ENCODE measurements at places on chromosomes 6 and 20.

DNA sequence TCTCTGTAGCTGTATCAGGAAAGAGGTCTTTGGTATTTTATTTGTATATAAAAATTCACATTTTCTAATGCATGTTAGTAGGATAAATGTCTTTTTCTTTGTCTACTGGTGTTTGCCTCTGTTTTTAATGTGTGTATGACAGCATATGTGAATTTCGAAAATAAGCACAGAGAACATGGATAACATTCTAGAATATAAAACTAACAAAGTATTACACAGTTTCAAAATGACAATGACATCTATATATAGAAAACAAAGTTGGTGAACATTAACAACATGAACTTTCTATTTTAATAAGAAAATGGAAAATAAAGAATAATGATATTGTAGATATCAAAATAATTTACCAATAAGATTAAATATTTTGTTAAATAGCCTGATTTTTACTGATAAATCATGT is 608.0 kb downstream of the COL12A1 start:
- no peak for DNase-seq

GRCh38 chr20:11958855-11959254 is 41.2 kb downstream of the BTBD3 start:
- DNase-seq: no peak

DNA sequence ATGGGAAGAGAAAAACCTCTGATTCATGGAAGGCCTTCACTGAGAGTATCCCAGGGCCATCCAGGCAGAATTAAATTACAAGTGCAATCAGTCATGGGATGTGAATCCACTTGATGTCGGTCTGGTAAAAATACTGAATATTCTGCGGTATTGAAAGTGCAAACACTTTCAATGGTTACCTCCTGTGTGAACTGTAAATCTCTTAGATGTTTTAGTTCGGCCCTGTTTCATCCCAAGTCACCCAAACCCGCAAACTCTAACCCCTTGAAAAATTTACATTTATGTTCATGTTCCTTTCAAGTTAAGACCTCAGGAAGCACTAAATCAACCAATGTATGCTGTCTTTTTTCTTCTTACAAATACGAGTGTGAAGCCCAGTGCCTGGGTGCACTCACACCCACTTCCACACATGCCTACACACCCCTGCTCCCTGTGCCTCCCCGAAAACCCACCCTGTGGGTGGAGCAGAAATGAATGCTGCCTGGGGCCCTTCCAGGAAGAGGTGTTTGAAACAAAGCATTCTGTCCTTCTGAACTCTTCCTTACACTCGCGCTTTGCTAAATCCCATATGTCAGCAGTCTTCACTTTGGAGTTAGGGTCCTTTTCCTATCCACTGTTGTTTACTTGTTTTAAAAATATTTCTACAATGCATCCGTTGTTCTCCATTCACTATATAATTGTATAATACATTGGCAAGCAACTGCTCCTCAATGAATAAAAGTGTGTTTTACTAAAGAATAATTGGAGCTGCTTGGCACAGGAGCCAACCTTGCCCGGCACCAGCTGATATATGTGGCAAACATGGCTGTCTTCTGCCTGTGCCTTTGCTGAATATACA is 62.7 kb downstream of the FYN start:
- no peak for DNase-seq

DNA sequence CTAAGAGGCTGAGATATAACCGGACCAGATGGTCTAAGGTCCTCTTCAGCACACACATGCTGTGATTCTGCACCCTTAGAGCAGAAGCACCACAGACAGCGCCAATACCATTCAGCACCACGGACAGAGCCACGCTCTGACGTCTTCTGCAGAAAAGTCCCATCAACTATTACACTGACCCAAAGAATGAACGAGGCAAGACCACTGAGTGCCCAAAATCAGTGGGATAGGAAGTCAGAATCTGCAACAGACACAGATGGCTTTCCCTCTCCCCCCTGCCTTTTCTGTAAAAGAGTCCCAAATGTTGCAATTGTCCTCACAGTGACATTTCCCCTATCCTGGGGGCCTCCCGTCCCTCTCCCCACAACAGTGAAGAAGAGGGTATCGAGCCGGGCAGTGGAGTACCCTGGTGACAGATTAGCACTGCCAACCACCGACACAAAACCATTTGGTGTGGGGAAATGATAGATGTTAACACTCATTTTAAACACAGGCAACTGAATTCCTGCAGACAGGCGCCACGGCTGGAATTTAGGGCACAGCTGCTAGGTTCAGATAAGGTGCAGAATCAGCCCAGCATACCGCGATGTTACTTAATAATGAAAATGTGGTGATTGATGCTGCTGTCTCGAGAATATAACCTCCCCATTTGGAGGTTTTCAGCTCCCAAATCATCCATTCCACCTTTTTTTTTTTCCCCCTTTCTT is 66.6 kb upstream of the CTNNBL1 start:
- DNase-seq: no peak

DNA sequence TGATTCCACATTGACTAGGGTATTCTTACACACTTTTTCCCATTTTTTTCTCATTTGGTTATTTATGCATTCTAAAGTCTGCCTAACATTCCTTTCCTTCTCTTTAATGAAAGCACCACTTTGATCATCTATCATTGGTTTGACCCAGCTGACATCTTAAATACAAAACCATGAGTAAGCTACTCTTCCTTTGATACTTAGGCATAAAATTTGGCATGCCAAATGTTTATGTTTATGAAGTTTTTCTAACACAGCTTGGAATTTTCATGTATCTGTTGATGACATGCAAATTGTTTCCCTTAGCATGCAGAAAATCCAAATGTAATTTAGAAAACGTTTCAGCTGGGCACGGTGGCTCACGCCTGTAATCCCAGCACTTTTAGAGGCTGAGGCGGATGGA is 534.9 kb downstream of the QKI start:
- DNase-seq: peak; percentile 34

- no peak for DNase-seq
Measured at GRCh38 chr6:11368760-11369159, 136.3 kb upstream of the NEDD9 start.

DNA sequence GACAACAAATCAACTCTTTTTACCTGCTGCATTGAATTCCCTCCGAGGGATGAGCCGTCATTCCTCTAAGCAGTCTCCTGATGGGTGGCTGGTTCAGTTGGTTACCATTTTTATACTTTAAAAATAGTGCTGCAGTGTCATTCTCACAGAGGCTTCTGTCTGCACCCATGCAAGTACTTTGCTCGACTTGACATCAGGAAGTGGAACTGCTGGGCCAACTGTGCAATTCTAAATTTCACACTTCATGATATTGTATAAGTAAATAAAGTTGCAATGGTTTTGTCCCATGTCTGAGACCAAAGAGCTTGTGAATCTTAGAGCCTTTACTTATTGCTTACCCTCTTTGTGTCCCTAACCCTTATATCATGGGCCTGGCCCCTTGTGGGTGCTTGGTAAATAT is 2.5 kb downstream of the BTN3A1 start:
- no peak for DNase-seq

DNA sequence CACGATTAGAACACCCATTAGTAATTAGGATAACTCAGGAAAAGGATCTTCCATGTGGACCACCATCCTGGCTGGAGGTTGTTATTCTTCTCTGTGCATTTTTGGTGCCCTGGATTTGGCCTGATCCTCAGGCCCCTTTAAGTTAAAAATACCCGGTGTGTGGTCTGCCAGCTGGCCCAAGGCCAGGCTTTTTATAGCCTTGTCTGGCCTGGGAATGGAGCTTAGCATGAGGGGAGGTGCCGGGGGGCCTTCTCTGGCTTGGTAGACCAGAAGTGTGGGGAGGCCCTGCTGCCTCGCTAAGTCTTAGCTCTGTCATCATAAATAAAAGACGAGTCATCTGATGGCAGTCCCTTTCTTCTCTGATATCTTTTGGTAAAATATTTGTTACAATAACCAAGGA is 71.4 kb downstream of the ARID1B start:
- DNase-seq: no peak

DNA sequence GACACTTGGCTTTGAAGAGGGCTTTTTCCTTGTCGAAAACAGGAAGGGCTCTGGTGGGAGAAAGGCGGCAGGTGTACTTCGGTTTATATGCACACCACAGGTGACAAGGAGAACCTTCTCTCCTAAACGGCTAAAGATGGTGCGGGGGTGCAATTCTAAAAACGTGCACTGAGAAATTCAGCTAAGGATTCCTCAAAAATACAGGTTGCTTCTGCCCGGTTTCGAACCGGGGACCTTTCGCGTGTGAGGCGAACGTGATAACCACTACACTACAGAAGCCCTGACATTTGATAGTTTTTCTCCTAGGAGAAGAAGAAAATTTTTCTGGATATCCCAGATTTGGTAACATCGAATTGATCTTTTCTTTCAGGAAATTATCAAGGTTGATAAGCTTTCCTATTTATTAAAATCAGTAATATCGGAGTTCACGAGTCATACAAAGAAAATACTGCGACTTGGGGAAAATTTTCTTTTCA is 32.0 kb downstream of the POM121L2 start:
- DNase-seq: no peak

GRCh38 chr20:13068336-13068735 is 59.6 kb downstream of the SPTLC3 start:
- DNase-seq: no peak

- peak; percentile 64 for DNase-seq
Measured at GRCh38 chr6:118750143-118750542, 98.8 kb upstream of the CEP85L start.

GRCh38 chr20:57756921-57757320 is 47.1 kb upstream of the PMEPA1 start:
- no peak for DNase-seq

- peak; percentile 82 for DNase-seq
Measured at GRCh38 chr20:40955326-40955725, 73.3 kb upstream of the TOP1 start.

DNA sequence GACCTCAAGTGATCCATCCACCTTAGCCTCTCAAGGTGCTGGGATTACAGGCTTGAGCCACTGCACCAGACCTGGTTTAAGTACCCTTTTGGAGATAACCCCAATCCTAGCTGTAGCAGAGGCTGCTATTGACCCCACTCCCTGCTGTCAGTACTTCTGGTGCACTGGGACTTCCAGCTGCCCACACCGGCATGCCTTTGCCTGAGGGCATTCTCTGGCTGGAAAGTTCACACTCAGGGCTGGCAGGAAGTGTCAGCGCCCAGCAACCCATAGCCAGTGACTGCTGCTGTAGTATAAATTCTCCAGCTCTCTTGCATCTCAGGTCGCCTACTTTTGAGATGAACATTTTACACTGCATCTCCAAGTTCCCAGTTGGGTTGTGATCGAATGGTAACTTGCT is 75.3 kb downstream of the UTRN start:
- no peak for DNase-seq

DNA sequence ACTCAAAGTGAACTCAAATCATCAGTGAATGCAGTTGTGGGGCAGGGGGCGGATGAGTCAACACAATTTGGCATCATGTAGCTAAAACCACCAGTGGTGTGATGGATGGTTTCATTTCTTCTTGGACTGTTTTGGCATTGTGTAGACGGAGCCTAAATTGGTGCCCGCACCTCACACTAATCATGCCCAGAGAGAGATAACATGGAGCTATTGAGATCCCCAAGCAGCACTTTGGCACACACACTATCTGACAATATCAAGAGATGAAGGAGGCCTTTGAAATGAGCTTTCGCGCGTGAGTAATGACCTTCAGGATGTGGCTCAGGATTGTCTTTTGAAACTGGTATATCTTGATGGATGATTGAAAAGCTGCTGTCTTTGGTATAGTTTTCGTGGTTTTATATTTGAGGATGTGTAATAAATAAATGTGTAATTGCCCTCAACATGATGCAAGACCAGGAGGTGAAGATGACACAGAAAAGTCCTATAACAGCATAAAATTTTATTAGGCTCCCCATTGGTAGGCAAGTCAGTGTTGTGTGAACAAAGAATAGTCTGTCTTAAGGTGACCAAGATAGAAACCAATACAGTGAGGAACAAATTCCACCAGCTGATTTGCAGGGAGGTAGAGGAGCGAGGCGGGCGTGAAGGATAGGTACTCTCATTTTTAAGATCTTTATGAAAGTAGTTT is 174.2 kb downstream of the TSHZ2 start:
- DNase-seq: no peak

Measured in esophagus muscularis mucosa (tissue), 4 donors.